ENCODE measurements at places on chromosomes 12 and 14. TPM values are rescaled to one million over a fixed set of nuclear protein-coding genes. Genes with fewer than 3 reads are reported as not detected.

- DNase-seq: peak; percentile 4
Measured at GRCh38 chr12:86228656-86229055, 27.5 kb downstream of the MGAT4C start.

DNA sequence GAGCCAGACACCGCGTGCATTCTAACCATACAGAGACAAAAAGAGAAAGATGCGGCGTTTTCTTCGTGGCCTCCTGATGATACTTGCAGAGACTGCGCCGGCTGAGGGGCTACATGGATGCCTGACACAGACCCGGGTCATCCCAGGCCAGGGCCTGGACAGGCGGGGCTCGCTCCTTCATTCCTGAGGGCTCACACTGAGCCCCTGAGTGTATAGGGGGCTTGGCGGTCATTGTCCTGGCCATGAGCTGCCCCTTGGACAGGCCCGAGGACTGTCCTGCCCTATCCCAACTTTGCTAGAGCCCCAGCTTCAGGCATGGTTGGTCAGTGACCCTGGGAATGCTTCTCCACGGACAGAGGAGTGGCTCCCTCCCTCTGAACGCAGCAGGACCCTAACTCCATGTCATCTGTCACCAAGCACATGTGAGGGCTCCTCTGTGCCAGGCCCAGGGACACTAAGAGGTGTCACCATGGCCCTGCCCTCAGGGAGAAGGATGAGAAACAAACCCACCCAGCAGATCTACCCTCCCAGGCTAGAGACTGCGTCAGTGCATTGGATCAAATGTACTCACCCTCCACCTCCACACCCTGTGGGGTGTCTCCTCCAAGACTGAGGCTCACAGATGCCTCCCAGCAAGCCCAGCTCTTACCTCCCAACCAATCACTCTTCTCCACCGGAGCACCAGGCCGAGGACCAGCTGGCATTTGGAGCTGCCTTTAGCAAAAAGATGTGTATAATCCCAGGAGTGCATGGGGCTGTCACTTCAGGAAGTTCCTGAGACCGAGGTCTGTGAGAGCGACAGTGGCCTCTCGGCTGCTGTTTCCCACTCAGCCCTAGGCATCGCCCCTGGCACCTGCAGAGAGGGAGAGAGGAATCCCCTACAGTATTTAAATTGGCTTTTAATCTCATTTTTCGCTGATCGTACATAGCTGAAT lies 102.7 kb downstream of the DICER1 start:
- no peak for DNase-seq

DNA sequence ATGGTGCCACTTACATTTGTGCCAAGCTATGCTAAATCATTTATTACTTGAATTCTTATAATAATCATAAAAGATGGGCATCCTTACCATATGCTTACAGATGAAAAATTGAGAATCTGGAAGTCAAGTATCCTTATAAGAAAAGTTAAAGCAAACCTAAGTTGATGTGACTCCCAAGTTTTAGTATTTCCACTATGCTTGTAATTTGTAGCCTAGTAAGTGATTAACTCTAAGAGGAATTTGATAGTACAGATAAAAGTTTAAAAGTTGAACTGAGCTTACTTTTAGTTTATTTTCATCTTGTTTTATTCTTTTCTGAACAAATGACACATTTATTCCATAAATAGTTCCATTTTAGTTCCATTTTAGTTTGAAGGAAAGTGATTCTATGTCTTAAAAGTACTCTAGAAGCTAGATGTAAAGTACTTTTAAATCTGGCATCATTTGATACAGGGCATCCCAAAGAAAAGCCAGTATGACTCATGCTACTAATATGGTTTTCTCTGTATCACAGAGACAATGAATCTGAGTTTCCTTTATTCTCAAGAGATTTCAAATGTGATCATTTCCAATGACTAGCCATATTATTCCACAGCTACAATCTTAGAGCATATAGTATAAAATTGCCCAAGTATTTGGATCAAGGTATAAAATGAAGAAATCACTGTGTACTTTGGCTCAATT lies 596.0 kb downstream of the SLC16A7 start:
- DNase-seq: no peak

GRCh38 chr12:800401-800800 lies 48.0 kb downstream of the WNK1 start:
- DNase-seq: no peak

Gene SLC17A8
- total RNA-seq: not detected

DNA sequence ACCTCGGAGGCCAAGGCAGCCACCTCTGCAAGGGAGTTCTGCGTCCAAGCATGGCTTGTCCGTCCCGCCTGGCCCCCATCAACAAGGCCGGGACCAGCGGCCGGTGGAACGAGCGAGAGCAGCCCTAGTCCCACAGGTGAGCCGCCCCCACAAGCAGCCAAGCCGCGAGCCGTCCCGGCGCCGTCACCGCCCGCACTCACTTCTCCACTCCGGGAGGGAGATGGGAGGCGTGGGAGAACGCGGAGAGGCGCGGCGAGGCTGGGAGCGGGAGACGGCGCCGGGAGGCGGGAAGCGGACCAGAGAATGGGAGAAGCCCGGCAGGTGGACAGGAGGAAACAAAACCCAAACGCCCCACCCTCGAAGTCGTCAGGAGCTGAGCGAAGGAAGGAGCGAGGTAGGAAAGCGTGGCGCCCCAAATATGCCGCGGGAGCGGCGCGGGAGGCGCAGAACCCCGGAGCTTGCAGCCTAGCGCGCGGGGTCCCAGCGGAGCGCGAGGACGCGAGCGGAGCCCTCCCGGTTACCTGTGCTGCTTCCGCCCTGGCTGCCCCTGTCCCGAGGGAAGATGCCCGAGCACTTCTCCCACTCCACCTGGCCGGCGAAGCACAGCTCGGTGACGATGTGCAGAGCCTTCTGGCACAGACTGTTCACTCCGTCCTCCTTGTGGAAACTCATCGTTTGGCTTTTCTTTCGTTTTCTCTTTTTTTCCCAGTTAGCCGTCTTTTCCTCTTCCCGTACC lies 600 bp downstream of the SYT10 start:
- no peak for DNase-seq

DNA sequence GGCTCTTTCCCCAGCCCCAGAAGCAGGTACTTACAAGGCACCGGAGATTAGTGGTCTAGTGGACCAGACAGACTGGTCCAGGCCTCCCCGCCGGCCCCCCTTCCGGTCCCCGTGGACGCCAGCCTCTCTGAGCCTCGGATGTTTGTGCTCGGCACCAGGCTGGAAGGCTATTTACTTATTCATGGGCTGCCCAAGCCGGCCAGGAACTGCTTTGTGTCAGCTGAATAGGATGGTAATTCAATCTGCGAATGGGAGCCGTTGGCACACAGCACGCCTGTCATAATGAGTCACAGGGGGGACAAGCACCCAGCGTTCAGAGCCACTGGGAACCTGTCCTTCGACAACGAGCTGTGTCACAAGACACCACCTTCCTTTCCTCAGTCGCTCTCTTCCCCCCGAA lies 82.3 kb downstream of the RIMBP2 start:
- no peak for DNase-seq

DNA sequence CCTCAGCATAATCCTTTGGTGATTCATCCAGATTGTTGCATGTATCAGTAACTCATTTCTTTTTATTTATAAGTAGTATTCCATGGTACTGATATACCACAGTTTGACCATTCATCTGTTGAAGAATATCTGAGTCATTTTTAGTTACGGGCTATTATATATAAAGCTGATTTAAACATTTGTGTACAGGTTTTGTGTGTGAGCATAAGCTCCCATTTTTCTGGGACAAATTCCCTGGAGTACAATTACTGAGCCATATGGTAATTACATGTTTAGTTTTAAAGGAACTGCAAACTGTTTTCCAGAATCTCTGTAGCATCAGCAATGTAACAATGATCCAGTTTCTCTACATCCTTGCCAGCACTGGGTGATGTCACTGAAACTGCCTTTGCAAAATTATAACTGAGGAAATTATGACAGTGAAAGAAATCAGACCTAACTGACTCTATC lies 236.2 kb upstream of the KRR1 start:
- DNase-seq: no peak

GRCh38 chr12:72141381-72141780 lies 130.8 kb upstream of the TRHDE start:
- no peak for DNase-seq

Gene BCL11B
- total RNA-seq: under 0.01 TPM

Measured in lung microvascular endothelial cell (primary cell).